ENCODE measurements at places on chromosomes 11 and 22.

DNA sequence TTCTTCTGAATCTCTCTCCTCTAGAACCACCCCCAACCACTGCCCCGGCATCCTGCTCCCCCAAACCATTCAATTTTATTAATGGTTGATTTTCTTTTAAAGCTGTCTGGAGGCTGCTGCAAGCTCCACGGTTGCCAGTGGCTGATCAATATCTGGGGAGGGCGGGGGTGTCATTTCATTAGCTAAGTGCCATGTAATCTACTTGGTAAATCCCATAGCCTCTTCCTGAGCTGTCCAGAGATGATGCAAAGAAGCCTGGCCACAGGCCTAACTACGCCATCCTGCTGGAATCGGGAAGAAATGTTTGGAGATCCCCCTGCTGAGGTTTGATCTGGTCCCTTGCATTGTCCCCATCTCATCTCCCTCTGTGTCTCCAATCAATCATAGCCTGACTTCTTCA, 440.1 kb downstream of the MIAT start:
- DNase-seq: no peak

- no peak for DNase-seq
Measured at GRCh38 chr22:49959782-49960158, 802 bp upstream of the PIM3 start.

DNA sequence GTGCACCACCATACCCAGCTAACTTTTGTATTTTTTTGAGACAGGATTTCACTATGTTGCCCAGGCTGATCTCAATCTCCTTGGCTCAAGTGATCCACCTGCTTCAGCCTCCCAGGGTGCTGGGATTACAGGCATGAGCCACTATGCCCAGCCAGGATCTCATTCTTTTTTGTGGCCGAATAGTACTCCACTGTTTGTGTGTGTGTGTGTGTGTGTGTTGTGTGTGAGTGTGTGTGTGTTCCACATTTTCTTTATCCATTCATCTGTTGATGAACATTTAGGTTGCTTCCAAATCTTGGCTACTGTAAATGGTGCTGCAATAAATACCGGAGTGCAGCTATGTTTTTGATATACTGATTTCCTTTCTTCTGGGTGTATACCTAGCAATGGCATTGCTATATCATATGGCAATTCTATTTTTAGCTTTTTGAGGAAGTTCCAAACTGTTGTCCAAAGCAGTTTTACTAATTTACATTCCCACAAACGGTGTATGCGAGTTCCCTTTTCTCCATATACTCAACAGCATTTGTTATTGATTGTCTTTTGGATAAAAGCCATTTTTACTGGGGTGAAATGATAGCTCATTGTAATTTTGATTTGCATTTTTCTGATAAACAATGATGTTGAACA, 105.4 kb downstream of the TTC28 start:
- DNase-seq: no peak

DNA sequence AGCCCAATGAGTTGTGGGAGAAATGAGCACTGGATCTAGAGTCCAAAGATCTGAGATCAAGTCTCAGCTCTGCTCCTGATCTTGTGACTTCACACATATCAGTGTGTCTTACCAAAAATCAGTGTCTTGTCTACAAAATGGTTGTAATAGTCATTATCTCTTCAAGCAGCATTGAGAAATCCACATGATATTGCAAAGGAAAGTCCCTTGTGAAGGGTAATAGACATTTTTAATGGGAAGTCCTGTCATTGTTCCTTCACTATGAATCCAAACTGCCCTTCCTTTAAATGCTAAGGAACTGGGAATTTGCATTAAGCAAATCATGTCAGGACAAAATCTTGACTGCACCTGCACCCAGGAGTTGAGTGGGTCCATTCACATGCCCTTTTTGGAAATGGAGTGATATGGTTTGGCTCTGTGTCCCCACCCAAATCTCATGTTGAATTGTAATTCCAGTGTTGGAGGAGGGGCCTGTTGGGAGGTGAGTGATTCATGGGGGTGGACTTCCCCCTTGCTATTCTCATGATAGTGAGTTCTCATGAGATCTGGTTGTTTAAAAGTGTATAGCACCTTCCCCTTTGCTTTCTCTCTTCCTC, 51.1 kb downstream of the COMMD9 start:
- no peak for DNase-seq

DNA sequence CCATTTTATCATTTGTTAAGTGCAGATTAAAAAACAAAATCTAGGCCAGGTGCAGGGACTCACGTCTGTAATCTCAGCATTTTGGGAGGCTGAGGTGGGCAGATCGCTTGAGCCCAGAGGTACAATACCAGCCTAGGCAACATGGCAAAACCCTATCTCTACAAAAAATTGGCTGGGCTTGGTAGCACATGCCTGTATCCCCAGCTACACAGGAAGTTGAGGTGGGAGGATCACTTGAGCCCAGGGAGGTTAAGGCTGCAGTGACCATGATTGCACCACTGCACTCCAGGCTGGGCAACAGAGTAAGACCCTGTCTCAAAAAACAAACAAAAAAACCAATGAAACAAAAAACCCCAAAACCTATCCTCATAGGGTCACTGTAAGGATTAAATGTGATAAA, 32.9 kb downstream of the HIRA start:
- DNase-seq: no peak

GRCh38 chr11:120185706-120186455, 25.0 kb upstream of the OAF start:
- no peak for DNase-seq

DNA sequence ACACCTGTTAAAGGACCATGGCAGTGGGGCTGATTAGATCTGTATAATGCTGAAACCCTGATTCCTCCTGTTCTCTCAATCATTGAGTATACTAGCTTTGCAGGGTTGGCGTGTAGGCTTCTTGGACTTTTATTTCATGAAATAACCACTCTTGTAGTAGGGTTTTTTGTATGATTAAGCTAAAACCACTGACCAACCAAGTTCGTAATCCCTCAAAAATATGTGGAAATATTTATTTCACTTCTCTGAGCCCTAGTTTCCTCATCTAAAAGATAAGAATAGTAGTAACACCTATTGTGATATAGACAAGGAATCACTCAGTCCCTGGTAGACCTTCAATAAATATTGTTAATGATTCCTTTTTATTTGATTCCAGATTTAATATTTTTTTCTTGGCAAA, 4.2 kb downstream of the API5 start:
- DNase-seq: no peak

DNA sequence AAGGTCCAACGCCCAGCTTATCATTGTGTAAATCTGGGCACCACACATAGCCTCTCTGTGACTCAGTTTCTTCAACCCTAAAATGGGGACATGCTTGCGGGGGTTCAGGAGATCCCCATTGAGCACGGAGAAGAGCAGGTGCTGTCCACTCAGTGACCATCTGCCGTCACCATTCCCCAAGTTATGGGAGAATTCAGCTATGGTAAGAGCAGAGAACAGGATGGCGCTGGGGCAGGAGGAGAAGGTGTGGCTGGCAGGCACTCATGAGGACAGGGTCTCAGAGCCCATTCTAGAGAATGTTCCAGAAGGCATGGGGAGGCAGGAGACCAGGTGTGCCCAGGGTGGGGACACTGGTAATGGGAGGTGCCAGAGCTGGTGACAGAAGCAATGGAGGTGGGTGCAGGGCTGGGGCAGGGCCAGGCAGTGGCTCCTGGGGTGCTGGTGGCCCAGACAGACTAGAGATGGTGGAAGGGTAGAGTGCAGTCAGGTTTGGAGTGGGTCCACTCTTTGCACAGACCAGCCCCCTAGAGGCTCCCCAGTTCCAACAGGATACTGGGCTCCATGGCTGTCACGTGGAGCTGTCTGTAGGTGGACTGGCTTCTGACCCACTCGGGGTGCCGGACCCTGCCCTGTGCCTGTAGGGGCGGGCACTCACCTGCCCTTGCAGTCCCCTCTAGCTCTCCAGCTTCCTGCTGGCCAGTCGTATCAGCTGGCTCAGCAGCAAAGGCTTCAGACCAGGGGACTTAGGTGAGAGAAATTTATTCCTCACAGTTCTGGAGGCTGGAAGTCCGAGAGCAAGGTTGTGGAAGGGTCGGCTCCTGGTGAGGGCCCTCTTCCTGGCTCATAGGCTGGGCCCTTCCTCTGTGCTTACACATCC, 84.7 kb downstream of the CDKN1C start:
- DNase-seq: no peak

- DNase-seq: no peak
Measured at GRCh38 chr11:12807621-12808020, 133.4 kb downstream of the TEAD1 start.

DNA sequence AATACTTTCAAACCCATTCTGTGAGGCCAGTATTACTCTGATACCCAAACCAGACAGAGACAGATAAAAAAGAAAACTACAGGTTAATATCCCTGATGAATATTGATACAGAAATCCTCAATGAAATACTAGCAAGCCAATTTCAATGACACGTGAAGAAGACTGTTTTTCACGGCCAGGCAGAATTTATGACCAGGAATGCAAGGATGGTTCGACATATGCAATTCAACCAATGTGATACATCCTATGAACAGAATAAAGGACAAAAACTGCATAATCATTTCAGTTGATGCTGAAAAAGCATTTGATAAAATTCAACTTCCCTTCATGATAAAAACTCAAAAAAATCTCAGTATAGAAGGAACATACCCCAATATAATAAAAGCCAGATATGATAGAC, 44.5 kb downstream of the SLC22A24 start:
- DNase-seq: no peak

DNA sequence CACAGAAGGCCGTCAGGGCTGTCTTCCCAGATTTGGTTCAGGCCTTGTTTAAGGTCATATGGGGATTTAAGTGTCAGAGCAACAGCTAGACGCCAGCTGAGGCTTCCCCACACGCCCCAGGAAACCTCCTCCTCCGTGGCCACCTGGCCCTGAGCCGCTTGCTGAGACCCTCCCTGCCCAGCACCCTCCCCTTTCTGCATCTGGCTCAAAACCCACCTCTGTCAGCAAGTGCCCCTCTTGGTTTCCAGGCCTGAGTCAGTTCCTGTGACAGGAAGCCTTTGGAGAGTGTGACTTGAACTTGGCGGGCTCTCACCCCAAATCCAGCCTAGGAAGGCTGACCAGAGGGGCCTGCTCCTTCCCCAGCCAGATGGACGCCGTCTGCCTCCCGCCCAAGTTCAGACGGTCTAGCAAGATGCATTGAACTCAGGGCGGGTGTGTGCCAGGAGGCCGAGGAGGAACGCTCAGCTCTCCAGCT, 561 bp downstream of the FXYD2 start:
- DNase-seq: no peak

- DNase-seq: no peak
Measured at GRCh38 chr22:30004694-30005093, 75.6 kb upstream of the HORMAD2 start.

DNA sequence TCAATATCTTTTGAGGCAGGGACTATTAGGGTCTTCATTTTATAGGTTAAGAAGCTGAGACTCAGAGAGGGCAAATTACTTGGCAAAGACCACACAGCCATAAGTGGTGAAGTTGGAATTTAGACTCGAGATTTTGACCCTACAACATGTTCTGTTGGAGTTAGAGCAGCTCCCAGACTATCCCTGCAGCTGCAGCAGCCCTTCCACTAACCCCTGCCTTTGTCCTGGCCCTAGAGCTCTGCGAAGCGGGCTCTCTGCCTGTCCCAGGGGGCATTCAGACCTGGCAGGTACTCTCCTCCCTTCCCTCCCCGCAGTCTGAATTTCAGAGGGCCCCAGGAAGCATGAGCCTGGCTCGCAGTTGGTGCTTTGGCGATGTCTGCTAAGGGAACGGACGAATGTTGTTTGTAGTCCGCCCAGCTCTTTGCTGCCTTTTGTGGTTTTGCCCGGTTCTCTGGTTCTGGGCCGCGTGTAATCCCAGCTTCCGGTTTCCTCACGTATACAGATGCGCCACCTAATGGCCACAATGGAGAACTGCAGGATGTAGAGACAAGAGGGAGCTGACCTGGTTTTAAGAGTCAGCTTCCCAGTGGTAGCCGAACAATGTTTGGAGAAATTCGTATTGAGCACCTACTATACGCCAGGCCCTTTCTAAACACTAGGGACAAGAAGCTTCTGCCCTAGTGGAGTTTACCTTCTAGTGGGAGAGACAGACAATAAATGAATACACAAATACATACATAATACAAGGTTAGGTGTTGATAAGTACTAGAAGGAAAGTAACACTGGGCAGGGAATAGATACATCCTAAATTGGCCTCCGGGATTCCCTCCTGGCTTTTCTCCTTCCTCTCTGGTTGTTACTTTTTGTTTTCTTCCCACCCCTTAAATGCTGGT, 125.2 kb downstream of the ST3GAL4 start:
- peak; percentile 27 for DNase-seq

GRCh38 chr11:122676638-122677037, 21.1 kb downstream of the UBASH3B start:
- DNase-seq: no peak

DNA sequence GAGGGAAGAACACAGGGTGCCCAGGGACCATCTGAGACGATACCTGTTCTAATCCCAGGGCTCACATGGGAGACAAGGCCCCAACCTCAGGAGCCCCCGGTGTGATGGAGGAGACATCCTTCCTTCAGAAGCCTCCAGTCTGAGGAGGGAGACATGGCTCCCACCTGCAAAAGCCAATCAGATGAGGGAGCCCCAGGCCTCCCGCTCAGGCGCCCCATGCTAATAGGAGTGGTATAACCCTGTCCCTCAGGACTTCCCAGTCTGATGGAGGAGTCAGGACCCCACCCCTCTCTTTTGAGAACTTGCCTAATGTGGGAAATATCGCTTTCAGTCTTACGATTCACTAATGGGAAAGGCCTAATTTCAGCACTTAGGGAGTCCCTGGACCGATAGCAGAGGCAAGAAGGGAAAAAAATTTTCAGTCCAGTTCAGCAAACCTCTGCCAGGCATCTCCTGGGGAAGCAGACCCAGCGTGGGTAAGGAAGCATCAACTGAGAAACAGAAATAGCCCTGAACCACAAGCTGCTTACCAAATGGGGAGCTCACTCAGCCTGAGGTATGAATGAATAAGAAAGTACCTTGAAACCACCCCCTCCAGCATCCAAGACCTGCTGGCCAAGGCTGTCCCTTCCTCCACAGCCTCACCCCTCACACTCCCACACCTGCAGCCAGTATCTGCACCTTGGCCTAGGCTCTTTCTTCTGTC, 5.9 kb downstream of the ARRB1 start:
- no peak for DNase-seq

DNA sequence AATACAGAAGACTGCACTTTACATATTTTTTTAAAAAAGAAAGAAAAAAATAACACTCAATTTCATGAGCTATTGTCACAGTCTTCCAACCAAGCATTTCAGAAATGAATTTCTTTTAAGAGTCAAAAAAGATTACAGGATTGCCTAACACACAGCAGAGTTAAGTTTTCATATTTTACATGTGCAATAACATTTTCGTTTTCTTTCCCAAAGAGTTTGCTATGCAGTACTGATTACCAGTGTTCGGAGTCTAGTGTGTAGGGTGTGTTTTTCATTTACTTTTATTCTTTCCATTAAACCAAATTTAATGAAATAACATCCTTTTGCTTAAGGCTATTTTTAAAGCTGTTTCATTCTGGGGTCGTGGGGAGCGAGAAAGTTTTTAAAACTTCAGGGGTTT, 53.2 kb downstream of the MN1 start:
- no peak for DNase-seq

- no peak for DNase-seq
Measured at GRCh38 chr22:27545085-27545484, 256.5 kb downstream of the MN1 start.

- DNase-seq: no peak
Measured at GRCh38 chr11:127191261-127191660, 190.7 kb upstream of the KIRREL3 start.
